Activated CD8-positive, alpha-beta memory T cell treated with anti-CD3 and anti-CD28 coated beads for 1 hour (primary cell): ENCODE measurements at places on chromosomes 13 and 19.

GRCh38 chr19:4870025-4870700 is 2.7 kb upstream of the PLIN3 start:
- no peak for DNase-seq

DNA sequence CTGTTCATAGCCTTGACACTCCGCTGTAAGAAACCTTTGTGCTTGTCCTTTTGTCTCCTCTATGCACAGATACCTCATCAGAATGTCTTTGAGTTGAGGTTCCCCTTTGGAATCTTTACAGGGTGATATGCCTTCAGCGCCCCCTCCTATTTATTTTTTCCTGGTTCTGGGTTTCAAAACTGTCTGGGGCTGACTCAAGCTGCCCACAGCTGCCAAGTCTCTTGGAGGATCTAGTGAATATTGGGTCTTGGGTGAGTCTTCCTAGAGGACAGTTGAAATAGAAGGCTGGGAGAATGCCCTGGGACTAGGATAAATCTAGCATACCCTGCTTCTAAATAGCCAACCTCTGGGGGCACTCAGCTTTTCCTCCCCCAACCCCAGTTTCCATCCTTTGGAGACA is 930 bp downstream of the ZNF136 start:
- no peak for DNase-seq

DNA sequence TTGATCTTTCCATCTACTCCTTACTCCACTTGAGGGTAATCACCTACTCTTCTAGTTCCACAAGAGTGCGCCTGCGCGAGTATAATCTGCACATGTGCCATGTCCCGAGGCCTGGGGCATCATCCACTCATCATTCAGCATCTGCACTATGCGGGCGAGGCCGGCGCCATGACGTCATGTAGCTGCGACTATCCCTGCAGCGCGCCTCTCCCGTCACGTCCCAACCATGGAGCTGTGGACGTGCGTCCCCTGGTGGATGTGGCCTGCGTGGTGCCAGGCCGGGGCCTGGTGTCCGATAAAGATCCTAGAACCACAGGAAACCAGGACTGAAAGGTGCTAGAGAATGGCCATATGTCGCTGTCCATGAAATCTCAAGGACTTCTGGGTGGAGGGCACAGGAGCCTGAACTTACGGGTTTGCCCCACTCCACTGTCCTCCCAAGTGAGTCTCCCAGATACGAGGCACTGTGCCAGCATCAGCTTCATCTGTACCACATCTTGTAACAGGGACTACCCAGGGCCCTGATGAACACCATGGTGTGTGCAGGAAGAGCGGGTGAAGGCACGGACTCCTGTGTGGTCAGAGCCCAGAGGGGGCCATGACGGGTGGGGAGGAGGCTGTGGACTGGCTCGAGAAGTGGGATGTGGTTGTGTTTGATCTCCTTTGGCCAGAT is 2.7 kb upstream of the KLK2 start:
- no peak for DNase-seq

- no peak for DNase-seq
Observed at GRCh38 chr13:50162001-50162400, 146.8 kb downstream of the KCNRG start.

DNA sequence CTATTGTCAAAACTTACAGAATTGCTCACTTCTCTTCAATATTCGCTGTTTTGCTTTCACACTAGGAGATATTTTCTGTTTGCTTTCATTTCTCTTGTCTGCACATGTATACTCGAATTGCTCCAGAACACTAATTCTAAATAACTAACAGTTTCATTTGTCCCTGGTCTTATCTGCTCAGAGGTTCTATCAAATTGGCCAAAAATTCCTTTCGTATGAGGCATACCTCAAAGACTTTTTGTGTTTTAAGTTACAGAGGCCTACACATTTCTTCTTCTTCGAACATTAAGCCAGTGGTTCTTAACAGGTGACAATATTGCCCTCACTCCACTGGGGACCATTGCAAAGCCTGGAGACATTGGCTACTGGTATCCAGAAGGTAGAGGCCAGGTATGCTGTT is 1314.6 kb downstream of the EFNB2 start:
- no peak for DNase-seq

- DNase-seq, result no peak
Observed at GRCh38 chr13:73993661-73994060, 140.5 kb downstream of the KLF12 start.

DNA sequence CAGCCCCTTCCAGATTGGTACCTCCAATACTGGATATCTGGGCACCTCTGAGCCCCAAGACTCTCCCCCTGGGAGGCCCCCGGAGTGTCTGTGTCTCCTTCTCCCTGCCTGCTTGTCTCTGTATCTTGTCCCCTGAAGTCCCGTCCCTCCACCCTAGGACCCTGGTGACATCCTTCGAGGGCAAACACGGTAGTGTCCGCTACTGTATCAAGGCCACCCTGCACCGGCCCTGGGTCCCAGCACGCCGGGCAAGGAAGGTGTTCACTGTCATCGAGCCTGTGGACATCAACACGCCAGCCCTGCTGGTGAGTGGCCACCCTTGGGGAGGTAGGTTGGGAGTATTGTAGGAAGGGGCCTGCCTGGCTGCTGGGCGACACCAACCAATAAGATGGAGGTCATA is 844 bp downstream of the ARRDC2 start:
- DNase-seq, result no peak

- DNase-seq, result no peak
Observed at GRCh38 chr13:98173431-98174152, 3.5 kb downstream of the RNF113B start.

DNA sequence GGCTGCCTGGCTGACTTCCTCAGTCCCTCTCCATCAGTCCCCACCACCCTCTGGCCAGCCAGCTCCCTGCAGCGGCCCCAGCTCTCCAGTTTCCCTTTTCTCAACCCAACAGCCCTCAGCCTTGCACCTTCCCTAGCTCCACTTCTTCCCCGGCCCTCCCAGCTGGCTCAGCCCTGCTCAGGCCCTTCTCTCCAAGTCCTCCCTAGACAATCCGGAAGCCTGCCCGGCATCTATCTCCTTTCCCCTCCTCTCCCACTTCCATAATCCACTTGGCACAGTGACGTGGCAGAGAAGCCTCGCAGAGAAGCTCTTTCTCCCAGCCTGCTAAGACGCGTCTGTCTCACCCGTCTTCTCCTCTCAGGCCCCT is 1.1 kb downstream of the UBXN6 start:
- no peak for DNase-seq

- no peak for DNase-seq
Observed at GRCh38 chr13:95050800-95051615, 250.2 kb downstream of the ABCC4 start.

DNA sequence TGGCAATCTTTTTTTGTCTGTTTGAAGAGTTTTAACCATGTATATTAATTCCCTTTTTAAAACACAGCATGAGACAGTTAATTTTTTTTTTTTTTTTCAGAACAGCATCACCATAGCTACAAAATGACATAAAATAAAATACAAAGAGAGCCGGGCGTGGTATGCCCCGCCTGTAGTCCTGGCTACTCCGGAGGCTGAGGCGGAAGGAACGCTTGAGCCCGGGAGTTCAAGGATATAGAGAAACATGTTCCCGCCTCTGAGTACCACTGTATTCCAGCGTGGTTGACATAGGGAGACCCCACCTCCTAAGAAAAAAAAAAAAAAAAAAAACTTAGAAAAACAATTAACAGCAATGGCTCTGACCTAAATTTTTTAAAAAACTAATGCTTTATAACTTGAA is 10.0 kb upstream of the INSR start:
- no peak for DNase-seq

- no peak for DNase-seq
Observed at GRCh38 chr19:16308081-16308480, 16.5 kb upstream of the KLF2 start.
